ENCODE measurements at places on chromosomes 5 and 9.

- DNase-seq = peak; percentile 79
Measured at GRCh38 chr9:113579283-113580040, 115.9 kb downstream of the RGS3 start.

- DNase-seq = no peak
Measured at GRCh38 chr5:52466113-52466512, 321.6 kb upstream of the ITGA1 start.

DNA sequence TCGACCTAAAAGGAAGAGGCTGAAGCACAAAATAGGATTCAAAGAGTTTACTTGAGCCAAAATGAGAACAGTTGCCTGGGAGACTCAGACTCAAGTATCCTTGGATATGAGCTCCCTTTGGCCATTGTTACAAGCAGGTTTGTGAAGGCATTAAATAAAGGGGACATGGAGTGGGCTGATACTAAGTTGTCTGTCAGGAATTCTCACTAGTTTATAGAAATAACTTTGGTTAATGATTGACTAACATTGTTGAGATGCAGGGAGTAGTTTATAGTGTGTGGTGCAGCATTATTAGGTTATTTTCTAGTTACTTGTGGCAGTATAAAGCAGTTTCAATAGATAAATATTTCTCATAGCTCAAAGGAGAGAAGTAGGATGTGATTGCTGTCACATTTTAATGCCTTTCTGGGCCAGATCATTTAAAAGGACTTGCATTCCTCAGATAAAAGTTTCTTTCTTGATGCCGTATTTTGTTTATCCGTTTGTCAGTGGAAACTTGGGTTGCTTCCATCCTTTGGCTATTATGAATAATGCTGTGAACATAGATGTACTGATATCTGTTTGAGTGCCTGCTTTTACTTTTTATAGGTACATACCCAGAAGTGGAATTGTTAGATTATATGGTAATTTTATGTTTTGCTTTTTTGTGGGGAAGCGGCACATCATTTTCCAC, 9.1 kb downstream of the AP3S1 start:
- DNase-seq = no peak

DNA sequence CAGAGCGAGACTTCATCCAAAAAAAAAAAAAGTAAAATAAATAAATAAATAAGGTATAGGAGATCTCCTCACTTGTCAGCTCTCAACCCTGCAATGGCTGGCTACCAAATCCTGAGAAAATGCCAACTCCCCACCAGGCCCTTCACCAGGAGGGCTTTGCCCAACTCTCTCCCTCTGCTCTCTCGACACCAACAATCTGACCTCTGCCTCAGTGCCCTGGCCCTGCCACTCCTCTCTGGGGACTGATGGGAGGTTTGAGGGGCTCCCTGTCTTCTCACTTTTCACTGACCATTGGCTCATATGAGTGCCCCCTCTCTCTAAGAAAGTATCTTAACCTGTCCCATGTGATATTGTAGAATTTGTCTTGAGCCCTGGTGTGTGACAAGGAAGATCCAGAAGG, 52.6 kb upstream of the SH3PXD2B start:
- no peak for DNase-seq

- no peak for DNase-seq
Measured at GRCh38 chr5:143471041-143471509, 67.6 kb upstream of the NR3C1 start.

DNA sequence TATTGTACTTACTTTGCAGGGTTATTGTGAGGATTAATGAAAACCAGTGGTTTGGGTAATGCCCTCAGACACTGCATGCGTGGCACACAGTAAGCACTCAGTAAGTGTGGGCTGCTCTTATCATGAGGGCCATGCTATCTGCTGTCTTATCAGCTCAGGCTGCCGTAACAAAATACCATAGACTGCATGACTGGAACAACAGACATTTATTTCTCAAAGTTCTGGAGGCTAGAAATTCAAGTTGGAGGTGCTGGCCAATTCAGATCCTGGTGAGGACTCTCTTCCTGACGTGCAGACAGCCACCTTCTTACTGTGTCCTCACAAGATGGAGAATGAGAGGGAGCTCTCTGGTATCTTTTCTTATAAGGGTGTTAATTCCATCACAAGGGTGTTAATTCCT, 23.9 kb upstream of the SH3PXD2B start:
- no peak for DNase-seq

GRCh38 chr5:5156471-5157082, 16.4 kb downstream of the ADAMTS16 start:
- DNase-seq = no peak

DNA sequence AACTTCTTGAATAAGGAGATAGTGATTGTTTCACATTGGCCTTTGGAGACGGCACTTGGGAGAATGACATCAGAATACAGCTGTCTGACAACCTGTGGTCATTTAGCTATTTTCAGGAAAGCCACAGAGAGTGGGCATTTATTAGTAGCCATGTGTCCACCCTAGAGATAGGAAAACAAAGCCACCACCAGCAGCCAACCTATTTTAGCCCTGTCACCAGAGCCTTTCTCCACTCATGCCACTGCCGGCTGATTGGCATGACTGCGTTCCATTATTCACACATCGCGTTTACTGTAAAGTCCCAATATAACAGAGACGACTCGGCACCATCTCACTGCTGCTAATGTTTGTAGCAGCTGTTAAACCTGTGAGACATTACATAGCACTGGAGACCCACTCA, 330.1 kb downstream of the NDUFS4 start:
- DNase-seq = no peak

GRCh38 chr5:115855959-115856358, 14.2 kb downstream of the AP3S1 start:
- peak; percentile 58 for DNase-seq

- DNase-seq = no peak
Measured at GRCh38 chr5:35799753-35800152, 56.9 kb upstream of the IL7R start.

- DNase-seq = peak; percentile 84
Measured at GRCh38 chr9:98074115-98074990, 17.8 kb downstream of the NANS start.

DNA sequence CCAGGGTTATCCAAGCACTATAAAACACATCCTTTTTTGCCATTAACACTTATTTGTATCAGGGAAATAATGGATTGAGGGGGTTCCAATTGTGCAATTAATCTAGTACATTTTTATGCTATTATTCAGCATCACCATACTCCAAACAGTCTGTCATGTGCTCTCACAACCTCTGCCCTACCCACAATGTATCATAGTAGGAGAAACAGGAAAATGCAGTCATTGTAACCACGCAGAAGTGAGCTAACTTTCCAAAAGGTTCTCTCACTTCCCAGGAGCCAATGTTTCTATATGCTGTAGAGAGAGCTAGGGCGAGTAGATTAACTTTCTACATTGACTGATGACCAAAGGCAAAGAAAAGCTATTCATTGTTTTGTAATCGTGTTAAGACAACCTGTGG, 29.8 kb downstream of the DAB2 start:
- peak; percentile 70 for DNase-seq

GRCh38 chr9:107945493-107945892, 455.9 kb upstream of the KLF4 start:
- DNase-seq = no peak

DNA sequence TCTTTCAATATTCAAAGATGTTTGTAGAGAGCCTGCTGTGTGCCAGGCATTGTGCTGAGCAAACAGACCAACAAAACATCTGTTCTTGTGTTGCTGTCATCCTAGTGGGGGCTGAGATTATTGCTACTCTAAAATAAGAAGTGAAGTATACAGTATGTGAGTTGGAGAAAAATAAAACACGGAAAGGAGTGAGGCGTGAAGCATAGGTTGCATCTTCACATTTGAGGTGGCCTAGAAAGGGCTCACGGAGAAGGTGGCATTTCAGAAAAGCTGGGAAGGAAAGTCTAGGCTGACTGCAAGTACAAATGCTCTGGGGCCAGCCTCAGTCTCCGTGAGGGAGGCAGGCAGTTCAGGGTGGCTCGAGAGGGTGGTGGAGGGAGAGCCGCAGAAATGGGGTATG, 80.3 kb downstream of the CSNK1A1 start:
- no peak for DNase-seq

DNA sequence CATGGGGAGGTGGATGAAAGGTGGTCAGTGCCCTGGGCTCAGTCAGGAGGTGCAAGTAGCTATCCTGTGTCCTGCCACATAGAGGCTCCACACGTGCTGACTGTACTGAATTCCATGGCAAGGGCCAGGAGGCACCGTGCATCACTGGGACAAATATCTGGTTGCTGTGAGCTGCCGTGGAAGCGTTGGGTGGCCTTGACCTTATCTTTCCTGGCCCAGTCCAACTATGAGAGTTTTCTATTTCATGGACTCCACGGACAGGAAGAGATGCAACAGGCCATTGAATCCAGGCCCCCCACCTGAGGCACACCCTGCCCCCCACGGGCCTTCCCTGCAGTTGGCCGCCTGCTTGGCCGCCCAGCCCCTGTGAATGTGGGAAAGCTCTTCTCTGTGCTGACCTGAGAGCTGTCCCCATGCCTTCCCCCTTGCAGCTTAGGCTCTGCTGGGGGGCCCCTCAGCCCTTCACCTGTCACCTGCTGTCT, 1.7 kb downstream of the GRHPR start:
- no peak for DNase-seq

- DNase-seq = no peak
Measured at GRCh38 chr5:175464942-175465233, 13.5 kb upstream of the SFXN1 start.

DNA sequence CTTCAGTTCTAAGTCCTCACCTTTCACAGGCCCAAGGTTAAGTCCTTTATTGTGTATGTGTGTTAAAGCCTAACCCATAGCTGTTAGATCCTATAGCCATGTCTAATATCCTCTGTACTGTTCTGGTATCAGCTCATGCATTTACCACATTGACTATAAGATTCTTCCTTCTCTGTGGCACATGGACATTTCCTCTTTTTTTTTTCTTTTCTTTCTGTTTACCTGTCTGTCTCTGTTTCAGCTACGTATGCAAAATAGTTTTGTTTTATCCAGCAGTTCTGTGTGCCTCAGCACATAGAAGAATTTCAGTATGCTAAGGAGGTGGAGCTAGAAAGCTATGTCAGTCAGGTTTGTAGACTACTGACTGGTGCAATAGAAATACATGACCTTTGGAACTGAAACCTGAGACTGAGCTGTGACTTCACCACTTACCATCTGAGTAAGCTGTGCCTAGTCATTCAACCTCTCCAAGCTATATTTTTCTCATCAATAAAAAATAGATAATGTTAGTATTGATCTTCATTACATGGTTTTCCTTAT, 155.6 kb upstream of the VLDLR start:
- DNase-seq = no peak

DNA sequence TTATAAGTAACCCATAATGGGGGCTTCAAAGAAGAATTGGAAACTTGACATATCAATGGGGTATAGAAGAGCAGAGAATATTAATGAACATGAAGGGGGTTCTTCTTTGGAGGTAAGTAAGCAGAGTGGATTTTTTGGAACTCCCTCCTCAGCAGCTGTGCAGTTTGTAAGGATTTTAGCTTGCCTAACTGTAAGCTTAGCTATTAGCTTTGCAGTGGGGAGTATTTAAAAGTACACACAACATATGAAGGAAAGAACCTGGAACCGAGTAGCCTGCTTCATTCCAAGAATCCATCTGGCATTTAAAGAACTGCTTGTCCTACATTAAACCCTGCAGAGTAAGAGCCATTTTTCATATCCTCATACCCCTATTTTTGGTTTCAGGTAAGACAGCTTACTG, 2.2 kb upstream of the PBX3 start:
- DNase-seq = no peak

- DNase-seq = no peak
Measured at GRCh38 chr5:16025681-16026080, 153.9 kb downstream of the MARCHF11 start.

GRCh38 chr9:134930398-134930797, 12.7 kb upstream of the FCN1 start:
- no peak for DNase-seq

- DNase-seq = no peak
Measured at GRCh38 chr9:26228273-26228672, 550.0 kb upstream of the TUSC1 start.

GRCh38 chr5:171667341-171668096, 118.1 kb upstream of the SMIM23 start:
- no peak for DNase-seq

DNA sequence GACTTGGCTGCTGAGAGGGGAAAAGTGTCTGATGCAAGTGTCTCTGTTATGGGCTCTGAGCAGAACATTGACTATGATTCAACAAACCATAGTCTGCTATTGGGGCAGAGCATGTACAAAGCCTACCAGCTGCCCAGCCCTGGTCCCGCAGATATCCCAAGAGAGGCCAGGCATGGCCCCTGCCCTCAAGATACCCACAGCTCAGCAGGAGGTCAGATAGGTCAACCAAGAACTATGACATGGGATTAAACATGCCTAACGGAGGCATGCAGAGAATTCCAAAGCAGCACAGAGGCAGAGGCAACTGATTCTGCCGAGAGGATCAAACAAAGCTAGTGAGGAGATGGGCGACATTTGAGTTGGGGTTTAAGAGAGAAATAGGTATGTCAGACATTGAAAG, 39.9 kb upstream of the CPLX2 start:
- no peak for DNase-seq

GRCh38 chr9:75505654-75506053, 384.8 kb upstream of the PCSK5 start:
- peak; percentile 44 for DNase-seq

GRCh38 chr5:69414885-69415583, at the start of gene MARVELD2:
MARVELD2 (plus strand) TSS chr5:69415116; CDS start chr5:69419386, 4,270 bp downstream.
- peak; percentile 52 for DNase-seq

DNA sequence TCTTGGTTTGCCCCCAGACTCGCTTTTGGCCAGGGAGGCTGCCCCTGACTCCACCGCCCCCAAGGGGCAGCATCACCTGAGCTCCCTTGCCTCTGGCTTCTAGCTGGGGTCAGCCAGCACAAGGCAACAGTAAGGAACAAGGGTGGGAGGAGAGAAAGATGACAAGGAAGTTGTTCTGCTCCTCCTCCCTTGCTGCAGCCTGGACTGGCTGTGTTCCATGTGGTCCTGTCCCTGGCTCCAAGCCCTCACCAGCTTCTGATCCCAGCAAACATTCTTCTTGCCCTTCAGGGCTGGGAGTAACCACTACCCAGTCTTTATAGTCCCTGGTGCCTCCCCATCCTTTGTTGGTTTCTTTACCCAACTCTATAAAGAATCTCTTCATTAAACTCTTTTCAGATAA, 100.3 kb upstream of the SPIN1 start:
- DNase-seq = no peak

DNA sequence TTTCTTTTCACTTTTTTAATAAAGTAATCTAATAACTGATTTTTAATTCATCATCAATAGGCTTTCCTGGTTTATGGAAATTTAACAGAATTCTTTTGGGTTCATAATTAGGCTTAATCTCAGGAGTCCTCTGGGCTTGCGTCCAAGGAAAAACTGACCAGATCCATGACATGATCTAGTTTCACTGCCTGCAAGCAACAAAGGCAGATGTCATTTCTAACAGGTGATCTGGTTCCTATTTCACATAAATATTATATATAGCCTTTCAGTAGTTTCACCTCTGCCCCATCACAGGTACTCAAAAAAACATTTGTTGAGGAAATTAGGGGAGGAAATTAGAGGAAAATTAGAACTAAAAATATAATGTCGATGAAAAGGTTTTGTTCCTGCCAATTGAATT, 126.4 kb downstream of the FBXL17 start:
- no peak for DNase-seq

- no peak for DNase-seq
Measured at GRCh38 chr9:114190563-114190905, 35.2 kb downstream of the COL27A1 start.

All from inflammatory macrophage treated with lipopolysaccharide for 1 hour (primary cell).